ACHN (cell line): ENCODE measurements at places on chromosomes 3 and 15.

- no peak for DNase-seq
These were observed 309.3 kb upstream of the UBE2E2 start for GRCh38 chr3:22893644-22894325.

DNA sequence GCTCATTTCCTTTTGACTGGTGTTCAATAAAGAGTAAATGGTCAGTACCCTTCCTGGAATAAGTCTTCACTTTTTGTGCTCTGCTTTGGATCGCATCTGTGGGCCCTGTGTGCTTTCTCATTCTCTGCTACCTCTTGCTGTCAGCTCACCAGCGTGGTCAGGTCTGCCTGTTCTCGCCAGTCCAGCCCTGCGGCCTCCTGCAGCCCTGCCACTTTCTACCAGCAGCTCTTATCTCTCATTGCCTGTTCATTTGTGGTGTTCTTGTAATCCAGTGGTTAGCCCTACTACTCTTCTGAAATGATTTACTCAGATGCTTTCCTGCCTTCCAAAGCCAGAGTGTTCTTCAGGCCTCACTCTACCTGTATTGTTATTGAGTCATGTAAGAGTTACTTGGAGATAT lies 54.8 kb downstream of the CHCHD6 start:
- DNase-seq, result no peak

DNA sequence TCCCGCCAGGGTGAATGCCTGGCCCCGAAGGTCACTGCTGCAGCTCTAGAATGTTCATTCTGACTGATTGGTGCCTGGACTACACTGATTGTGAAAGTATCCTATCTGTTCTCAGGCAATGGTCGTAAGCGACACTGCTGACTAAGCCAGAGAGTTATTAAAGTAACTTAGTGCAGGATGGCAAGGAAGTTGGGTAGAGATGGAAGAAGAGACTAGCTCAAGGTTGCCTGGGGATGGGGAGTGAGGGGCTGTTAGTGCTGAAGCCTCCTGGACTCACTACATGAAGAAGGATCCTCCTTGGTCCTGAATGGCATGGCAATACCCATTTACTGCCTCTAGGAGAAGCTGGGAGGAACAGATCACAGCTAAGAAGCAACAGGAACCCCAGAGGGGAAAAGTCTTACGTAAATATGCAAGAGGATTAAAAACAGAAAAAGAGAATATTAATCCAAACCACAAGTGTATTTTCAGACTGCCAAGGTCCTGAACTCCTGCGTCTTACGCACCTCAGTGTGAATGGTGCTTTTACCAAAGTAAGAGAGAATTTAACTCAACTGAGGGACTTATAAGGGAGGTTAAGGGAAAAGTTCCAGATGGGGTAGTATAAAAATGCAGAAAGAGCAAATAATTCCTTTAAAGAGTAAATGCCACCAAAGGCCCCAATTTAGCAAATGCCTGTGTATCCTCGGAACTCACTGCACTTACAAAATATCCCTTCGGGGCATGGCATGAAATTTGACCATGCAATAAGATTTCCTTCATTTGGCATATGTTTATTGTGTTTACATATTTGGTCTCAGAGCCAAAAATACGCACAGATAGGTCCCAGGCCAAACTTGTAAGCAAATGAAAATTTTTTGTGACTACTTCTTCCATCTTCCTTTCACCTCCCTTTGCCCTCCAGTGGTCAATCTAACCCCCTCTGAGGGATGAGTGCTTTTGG lies 64.0 kb upstream of the DGKG start:
- no peak for DNase-seq

- no peak for DNase-seq
These were observed 14.2 kb downstream of the MYO5A start for GRCh38 chr15:52514482-52514881.

DNA sequence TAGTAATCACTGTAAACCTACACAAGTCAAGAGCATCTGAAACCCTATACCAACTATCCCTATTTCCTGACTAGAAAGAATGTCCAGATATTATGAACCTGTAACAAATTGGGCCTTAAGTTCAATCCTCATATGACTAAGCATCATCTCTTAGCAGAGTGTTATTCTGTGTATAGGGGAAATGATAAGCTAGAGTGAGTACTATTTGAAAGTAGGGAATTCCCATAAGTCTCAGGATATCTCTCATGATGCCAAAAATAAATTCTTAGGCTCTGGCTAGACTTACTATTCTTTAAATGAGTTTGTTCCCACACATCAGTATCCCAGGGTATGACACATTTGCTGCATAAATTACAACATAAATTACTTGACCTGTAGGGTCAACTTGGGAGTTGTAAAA lies 15.3 kb downstream of the MRPL47 start:
- no peak for DNase-seq

- no peak for DNase-seq
These were observed 1161.4 kb downstream of the IGSF11 start for GRCh38 chr3:117873249-117873600.

DNA sequence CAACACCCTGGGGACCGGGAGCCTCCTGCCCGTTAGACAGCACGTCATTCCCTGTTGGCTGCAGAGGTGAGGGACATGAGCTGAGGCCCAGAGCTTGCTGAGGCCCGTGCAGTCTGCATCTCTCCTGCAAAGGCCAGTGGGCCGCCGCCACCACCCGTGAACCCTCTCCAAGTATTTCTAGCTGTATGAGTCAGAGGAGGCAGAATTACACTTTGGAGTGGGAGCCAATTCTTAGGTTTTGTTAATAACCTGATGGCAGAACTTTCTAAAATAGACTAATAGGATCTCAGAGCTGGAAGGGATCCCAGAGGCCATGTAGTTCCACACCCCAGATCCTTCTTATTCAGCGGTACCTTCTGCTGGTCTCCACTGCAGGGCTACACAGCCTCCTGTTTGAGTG lies 335.2 kb upstream of the CTDSPL start:
- no peak for DNase-seq

DNA sequence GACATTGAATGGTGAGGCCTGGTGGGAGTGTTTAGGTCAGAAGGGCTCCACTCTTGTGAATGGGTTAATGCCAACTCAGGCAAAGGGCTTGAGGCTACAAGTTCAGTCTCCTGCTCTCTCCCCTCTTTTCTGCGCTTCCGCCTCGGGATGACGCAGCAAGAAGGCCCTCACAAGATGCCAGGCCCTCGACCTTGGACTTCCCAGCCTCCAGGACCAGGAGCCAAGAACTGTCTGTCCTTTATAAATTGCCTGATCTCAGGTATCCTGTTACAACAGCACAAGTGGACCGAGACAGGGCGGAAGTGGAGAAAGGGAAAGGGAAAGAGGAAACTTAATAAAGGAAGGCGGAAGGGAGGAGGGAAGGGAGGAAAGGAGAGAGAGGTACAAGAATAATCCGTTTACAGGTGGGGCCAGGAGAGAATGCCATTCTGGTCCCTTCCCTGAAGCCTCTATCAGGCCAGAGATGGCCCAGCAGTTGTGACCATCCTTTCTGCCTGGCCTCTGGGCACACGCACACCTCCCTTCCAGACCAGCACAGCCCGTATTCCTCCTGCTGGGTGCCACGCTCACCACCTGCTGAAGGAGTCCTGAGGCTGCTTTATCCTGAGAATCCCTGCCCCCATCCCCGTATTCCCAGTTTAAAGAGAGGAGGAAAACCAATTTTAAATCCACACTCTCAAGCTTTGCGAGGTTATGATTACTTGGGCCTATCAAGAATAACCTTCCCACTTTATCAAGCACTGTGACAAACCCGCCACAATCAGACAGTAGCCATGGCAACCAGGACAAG lies 64.2 kb downstream of the OXNAD1 start:
- no peak for DNase-seq

DNA sequence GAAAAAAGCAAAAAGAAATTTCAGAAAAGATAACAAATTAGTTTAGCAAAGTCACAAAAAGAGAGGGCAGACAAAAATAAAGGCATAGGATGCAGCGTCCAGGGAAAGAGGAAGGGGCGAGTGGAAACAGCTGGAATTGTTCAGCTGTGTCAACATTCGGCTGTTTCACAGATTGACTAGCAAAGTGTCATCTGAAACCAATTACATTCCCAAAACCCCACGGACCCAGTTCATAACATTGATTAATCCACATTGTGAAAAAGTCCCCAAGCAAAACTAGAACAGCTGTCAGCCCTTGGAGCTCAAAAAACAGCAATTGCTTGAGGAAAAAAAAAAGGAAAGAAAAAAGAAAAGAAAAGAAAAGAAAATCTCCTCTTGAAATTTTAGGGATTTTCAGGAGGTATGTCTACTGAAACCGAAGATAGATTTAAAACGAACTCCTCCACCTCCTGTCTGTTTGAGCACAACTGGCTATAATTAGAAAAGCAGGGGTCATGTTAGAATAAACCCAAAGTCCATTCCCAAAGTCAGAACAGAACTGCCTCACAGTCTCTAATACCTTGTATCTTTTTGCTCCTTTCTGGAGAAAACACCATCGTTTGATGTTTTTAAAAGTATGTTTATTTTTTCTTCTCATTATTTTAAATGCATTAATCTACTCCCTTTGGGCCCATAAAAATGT lies 159.6 kb downstream of the RORA start:
- no peak for DNase-seq

DNA sequence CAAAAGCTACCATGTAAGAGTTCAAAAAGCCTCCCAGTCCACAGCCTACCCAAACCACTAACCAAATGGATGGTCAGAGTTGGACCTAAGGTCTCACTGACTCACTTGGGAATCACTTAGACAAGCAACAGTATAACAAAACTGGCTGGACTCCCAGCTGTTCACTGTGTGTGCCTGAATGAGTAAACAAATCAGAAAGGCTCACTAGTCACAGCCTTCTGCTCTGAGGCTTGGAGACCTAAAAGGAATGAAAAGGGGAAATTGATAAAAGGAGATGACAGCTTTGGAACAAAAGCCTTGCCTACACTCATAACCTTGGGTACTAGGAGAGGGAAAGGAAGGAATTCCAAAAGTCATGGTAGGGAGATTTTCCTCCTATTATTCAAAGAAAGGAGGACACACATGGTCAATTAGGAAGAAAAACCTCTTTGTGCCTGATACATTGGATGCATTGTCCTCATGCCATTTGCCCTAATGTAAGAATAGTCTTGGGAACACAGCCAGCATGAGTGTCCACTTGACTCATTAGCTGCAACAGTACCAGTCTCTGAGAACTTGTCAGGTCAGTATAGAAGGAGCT lies 92.3 kb downstream of the FRMD5 start:
- DNase-seq, result peak; percentile 93

GRCh38 chr3:73503781-73504180 lies 121.0 kb downstream of the PDZRN3 start:
- DNase-seq, result no peak

- no peak for DNase-seq
These were observed 40.3 kb upstream of the TFRC start for GRCh38 chr3:196122021-196122687.

DNA sequence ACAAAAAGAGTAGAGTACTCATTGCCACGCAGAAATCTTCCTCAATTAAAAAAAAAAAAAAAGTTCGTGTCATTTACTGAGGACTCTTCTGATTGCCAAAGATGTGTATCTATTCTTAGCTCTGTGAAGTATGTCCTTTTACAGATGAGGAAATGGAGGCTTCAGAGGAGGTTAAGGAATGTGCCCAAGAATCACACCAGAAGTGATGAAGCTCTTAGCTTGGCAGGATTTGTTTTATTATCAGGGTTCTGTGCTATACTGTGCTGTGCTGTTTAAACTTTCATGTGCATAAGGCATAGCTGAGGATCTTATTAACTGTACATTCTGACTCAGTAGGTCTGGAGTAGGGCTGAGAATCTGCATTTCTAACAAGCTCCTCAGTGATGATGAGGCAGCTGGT lies 665.2 kb upstream of the ADAMTS9 start:
- no peak for DNase-seq

DNA sequence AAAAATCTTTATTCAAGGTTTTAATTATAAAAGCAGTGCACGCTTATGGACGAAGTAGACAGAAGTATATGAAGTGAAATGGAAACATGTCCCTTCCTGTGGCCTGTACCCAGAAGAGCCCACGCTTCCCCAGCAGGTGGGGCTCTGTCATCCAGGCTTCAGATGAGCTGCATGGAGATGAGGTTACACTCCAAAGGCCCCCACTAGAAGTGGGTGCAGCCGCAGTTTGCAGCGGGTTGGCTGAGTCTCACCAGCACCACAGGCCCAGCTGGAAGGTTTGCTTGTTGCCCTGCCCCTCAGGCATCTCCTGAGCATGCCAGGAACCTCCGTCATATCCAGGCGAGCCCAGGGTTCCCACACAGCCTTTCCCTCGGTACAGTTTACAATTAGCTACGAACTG lies 33.1 kb downstream of the PRR20G start:
- peak; percentile 8 for DNase-seq

DNA sequence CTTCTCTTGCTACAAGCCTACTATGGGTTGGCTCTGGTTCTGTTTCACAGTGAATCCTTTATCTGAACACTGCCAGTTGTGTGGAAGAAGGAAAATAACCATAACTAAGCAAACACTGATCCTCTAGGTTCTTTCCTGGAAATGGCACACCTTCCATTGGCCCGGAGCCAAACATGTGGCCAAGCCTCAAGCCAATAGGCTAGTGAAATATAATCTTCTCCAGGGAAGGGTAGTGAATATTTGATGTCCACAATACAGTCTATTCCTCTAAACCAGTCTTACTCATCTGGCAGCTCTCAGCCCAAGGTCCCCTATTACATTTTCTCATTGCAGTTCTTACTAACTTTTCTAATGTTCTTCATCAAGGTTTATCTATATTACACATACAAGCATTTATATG lies 921.3 kb downstream of the TUSC7 start:
- DNase-seq, result no peak

DNA sequence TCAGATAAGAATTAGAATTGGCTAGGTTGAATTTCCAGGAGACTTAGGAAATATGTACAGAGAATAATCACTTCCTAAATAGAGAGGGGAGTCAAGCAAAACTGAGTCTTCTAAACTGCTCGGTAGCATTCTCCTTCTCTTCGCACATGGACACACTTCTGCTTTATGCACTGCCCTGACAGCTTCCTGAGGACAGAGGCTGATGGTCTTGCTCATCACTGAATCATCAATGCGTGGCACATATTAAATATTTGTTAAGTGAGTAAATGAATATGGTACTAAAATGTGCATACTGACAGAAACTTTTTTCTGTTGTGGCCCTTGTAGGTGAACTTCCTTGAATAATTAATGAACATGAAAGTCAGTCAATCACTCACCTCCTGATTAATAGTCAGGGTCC lies 315.5 kb downstream of the FHIT start:
- peak; percentile 52 for DNase-seq

DNA sequence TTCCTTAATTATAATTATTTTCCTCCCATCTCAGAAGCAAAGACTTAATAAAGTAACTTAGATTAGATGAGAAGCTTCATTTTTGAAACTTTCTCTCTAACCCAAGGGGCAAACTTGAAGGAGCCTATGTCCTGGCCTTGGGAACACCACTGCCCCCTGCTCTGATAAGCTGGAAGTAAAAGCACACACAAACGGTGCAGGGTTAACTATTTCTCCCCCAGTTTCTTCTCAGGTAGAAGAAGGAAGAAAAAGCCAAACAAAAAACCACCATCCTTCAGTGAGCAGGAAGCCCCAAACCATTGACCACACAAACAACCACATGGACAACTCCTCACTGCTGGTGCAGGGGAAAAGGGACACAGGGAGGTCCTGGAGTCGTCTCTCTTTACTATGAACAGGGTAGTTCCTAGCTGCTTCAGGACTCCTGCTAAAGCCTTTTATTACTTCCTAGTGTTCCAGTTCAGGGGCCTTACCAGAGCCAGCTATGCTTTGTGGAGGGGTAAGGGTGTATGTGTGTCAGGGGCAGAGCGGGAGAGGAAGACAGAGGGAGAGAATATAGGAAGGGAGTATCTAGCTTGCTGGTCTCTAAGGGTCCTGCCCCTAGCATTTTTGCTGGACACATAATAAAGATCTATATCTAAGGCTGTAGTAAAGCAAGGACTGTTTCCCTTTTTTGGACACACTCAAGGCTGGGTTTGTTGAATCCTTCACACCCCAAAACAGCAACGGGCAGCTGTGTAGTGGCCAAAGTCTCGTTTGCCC lies 94.0 kb upstream of the UMPS start:
- no peak for DNase-seq
